NCI-H1105 (cell line): ENCODE measurements at places on chromosomes 7 and 10.

GRCh38 chr10:74586088-74586585 lies 240.3 kb upstream of the KAT6B start:
- DNase-seq, result peak; percentile 3

- DNase-seq, result no peak
Measured at GRCh38 chr10:114042895-114043531, 653 bp upstream of the ADRB1 start.

DNA sequence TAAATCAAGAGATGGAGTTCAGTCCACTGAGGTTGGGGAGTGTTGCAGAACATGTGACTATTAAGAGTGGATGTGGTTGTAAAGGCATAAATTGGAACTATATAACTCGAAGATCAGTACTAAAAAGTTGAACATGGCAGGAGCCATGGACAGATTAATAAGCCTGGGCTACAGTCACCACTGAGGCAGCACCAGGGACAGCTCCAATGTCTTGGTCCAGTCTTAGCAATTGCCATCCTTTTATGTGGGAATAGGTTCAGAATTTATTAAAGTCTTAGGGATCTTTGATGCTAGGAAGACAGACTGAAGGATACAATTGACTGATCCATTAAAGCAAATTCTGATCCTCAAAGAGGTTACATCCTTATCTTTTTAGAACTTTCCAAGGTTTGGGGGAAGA lies 156.6 kb downstream of the ADRA2A start:
- no peak for DNase-seq

GRCh38 chr7:128099204-128099671 lies 68.0 kb upstream of the LRRC4 start:
- DNase-seq, result no peak

DNA sequence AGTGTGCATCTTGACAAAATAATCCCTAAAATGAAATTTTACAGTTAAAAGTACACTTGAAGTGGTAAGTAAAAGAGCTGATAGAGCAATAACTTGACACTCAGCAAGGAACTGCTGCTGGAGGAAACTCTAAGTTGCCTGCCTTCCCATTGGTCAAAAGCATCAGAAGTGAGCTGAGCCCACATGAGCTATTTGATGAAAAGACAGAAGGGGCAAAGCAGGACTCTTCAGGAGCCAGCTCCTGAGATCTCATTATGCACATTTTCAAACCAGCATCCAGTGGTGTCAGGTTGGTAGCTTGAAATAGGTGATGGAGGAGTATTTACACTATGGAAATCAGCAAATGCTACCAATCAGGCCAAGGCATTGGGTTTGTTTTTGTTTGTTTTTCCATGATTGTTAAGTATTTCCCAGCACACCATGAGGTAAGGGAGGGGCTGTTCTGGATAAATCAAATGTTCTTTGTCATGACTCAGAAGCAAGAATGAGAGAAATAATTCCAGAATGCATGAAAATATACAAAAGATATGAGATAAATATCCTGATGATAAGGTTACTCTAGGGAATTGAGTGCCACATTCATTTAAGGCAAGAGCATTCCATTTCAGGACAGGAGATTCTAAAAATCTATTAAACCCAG lies 316.6 kb downstream of the SNX13 start:
- DNase-seq, result no peak

DNA sequence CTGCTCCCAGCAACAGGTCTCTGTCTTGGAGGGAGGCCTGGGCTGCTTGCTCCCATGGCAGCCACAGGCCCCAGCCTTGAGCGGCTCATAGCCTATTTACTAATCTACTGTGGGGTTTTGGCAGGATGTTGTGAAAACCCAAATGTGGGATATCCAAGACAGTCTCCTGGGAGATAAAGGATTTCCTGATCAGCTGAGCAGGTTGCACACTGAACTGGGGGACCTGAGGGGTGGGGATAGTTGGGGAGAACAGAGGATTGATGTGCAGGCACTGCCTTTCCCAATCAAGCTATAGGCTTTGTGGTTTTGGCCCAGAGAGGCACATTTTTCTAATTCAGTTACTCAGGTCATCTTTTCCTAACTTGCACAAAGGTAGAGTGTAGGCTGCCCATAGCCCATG lies 92.6 kb downstream of the SH2D4B start:
- DNase-seq, result no peak

GRCh38 chr10:19250546-19250945 lies 201.9 kb downstream of the MALRD1 start:
- DNase-seq, result no peak
